ENCODE measurements at places on chromosomes 5 and 9.
A peak's percentile ranks its signal among the peaks of the same experiment; 100 is the strongest.

GRCh38 chr5:73496984-73497457, 1.2 kb upstream of the BTF3 start:
- DNase-seq = no peak

- DNase-seq = no peak
Observed at GRCh38 chr5:167821151-167821550, 470.3 kb upstream of the WWC1 start.

DNA sequence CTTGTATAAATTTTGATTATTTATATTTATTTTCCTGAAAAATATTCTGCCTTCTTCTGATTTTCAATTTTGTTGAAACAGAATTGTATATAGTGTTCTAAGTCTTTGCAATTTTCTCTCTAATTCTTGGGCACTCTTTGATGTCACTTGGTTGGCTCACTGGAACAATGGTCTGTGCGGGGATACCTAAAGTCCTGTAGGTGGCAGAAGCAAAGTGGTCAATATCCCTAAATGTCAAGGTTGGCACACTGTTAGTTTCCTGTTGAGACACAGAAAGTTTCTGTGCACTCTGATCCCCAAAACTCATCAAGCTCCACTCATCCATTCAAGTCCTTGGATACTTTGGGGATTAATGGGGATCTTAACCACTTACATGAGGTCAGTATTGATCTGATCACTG, 480.8 kb upstream of the CCNG1 start:
- no peak for DNase-seq

DNA sequence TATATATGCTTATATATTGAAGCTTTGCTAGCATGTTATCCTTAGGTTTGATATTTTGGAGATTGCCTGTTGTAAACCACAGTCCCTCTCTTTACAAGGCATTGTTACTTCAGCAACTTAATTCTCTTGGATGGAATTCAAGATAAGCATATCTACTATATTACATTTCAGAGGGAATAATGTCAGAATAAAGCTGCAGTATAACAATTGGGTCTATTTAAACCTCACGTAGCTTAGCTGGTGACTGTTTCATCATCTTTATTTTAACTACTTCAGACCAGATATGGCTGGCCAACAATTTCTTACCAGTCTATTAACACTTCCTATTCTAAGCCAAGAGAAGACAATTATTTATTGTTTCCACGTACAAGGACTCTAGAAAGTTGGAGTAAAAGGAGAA, 27.1 kb downstream of the ZCCHC10 start:
- DNase-seq = no peak

- no peak for DNase-seq
Observed at GRCh38 chr9:83247732-83248131, 184.8 kb upstream of the RASEF start.

GRCh38 chr9:68844631-68845612, 139.9 kb downstream of the PIP5K1B start:
- peak; percentile 40 for DNase-seq

DNA sequence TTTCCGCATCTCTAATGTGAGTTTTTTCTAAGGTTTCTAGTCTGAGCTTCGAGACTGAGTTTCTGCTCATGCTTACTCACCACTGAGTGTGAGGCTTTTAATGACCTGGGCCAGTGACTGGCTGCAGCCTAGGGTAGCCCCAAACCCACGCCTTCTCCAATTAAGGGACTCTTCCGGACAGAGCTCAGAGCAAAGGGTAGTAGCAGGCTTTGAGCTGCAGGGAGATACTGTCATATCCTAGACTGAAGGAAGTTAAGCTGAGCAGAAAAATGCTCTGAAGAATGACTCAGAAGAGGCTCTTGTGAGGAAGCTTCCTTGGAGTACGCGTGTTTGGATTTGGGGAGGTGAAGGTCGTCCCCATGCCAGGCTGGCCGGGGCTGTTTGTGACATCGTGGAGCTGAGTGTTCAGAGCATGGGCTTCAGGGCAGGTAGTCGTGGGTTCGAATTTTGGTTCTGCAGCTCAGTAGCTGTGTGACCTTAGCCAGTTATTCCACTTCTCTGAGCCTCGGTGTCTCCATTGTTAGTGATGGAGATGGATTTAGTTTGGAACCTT, 3.5 kb downstream of the USP20 start:
- DNase-seq = no peak

DNA sequence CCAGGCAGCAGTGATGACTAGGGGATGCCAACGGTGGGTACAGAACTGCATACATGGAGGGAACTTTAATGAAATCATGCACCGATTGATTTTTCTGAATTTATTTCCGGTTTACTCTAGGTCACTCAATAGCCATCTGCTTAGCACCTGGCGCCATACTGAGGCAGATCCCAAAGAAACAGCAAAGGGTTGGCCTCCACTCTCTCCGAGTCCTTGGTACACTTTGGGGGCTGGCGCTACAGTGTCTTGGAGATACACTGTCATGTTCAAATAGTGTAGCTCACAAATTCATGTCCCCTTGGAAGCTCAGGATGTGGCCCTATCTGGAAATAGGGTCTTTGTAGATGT, 116.3 kb downstream of the BOD1 start:
- DNase-seq = no peak

DNA sequence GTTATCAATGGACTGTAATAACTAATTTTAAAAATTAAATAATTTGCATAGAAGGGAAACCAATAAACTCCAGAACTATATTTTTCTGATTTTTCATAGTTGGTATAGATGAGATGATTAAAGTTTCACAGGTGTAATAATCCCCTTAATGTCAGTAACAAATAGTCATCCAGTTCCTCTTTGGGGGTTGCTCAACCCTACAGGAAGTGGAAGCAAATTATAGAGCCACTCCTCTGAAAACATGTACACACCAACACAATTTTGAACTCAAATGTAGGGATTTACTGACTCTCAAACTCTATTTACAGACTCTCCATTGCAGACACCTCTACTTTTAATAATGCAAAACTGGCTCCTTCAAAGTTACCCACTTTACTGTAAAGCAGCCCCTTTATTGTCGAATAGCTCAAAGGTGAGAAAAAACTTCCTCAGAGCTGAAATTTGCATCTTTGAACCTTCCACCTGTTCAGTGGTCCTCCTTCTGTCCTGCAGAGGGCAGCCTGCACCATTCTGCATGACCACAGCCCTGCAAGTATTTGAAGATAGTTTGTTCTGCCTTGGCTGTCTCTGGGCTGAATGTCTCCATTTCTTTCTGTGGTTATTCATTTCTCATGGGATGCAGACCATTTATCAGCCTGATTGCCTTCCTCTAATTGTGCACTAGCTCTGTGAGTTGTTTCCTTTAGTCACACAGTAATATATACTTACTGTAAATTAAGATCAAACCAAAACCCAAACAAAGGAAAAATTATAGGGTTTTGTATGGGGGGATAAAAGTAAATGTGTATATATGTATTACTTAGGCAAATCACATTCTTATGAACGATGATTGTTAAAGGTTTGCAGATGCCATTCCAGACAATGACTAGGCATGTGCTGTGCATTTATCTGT, 383.2 kb upstream of the SGCD start:
- DNase-seq = peak; percentile 19

DNA sequence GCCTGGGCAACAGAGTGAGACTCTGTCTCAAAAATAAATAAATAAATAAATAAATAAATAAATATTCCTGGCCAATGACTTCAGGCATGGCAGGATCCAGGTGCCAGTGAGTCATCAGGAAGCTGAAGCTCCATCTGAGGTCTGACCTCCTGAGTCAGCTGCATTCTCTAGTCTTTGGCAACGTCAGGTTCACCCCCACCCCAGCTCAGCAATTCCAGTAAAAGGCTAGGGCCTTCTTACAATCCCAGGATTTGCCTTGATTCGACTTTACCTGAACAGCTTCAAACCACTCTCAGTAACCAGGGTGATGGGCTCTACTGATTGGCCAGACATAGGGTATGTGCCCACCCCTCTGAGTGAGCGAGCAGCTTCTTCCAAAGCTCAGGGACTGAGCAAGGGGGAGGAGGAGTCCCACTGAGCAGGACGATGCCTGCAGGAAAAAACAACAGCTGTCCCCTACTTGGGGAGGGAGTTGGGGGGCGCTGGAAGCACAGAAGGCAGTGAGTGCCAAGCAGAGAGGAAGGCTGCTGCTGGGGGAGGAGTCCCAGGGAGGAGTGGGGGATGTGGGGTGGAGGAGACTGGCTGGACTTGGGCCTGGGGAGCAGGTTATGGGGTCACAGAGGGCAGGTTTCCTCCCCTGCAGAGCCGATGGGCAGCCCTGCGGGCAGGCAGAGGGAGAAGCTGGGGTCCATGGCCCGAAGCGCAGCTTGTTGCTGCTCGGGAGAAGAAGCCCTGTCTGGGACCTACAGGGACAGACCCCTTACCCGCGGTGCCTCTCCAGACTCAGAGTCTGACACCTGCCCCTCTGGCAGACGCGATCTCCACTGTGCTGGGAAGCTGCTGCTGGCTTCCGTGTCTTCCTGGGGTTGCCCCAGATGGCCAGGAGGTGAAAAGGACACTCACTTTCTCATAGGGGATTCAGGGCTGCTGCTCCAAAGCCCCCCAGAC, 25.9 kb upstream of the UNC5A start:
- no peak for DNase-seq

- no peak for DNase-seq
Observed at GRCh38 chr5:181168595-181169118, 21.3 kb downstream of the OR2V2 start.

DNA sequence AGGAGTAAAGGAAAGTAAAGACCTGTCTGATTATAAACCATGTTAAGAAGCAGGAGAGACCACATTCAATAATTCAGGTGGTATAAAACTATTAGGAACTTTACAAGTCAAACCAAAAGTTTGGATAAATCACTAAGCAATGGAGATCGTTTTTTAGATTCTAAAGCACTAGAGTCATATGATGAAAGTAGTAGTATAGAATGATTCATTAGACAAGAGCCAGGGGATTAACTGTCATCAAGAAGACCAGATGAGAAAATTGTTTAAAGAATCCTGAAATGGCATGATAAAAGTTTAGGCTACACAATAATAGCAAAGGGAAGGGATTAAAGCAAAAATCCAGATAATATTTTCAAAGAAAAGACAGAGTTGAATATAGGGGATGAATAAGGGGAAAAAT, 12.9 kb upstream of the CARNMT1 start:
- DNase-seq = no peak

DNA sequence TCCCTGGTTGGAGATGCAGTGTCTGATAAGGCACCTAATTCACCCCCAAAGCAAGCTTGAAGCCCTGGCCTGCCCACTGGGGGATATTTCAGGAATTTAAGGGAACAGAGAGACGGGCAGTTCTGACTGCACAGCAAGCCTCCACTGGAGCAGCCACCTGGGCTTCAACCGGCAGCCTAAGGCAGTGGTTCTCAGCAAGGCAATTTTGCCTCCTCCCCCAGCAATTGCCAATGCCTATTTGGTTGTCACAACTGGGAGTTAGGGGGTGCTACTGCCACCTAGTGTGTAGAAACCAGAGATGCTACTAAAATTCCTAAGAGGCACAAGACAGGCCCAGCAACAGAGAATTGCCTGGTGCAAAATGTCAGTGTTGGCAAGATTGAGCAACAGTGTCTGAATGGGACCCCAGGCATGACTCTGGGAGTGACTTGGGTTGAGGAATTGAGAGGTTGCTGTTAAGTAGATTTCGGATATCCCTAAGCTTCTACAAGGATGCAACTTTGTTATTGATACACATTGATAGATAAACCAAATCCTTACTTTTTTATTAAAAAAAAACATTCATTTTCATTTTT, 58.7 kb upstream of the CTSL start:
- no peak for DNase-seq

GRCh38 chr9:110672873-110673510, 4.4 kb downstream of the MUSK start:
- DNase-seq = no peak

GRCh38 chr5:176620333-176620981, 9.9 kb downstream of the SNCB start:
- no peak for DNase-seq

- no peak for DNase-seq
Observed at GRCh38 chr9:114220061-114220541, 64.8 kb downstream of the COL27A1 start.

- no peak for DNase-seq
Observed at GRCh38 chr5:91212714-91213092, 170.4 kb downstream of the ARRDC3 start.

DNA sequence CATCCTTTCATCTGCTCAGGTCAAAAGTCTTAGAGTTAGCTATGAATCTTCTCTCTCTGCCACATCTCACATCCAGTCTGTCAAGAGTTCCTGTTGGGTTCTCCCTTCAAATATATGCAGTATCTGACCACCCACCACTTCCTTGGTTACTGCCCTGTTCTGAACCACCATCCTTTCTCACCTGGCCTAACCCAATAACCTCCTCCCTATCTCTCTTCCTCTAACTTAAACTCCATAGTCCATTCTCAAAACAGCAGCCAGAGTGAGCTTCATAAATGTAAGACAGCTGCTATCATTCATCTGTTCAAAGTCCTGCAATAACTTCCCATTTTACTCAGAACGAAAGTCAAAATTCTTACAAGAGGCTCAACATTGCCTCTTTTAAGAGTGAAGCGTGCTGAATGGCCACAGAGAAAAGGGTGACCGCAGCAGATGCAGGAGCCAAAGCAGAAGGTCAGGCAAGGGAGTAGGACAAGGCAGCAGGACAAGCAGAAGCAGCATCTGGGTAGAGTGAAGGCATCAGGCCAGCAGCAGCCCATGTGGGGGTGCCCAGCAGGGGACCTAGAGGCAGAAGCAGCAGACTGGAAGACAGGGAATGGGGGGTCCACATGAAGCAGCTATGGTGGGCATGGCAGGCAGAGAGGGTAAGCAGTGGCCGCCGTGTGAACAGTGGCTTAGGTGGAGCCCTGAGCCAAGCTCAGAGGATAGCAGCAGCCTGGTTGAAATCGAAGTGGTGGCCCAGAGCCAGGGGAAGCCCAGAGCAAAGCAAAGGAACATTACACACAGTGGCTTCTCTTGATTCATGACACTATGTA, 39.3 kb upstream of the CDC42SE2 start:
- no peak for DNase-seq

GRCh38 chr9:135965124-135965756, 4.1 kb upstream of the UBAC1 start:
- no peak for DNase-seq

- DNase-seq = no peak
Observed at GRCh38 chr9:22682961-22683699, 236.5 kb downstream of the DMRTA1 start.

DNA sequence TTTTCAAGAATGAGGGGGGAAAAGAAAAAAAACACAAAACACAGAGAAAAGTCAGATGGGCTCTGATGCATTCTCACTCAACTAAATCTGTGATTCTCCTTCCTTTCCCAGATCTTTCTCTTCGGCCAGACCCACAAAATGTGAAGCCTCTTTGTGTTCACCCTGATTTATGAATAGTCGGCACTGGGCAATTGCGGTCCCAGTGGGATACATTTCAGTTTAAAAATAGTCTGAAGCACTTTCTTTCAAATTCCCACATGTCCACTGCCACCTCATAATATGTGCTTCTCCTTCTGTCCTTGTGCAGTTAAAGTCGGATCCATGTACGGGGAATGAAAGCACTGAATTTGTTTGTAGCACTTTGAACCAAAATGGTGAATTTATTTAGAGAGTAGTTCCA, 995.4 kb upstream of the WWC1 start:
- no peak for DNase-seq

GRCh38 chr9:92467041-92467440, 15.3 kb downstream of the ASPN start:
- DNase-seq = no peak
